Stimulated activated CD4-positive, alpha-beta T cell treated with anti-CD3 and anti-CD28 coated beads, Interleukin-15, amount 100 ng/mL, for 1 hour (primary cell): ENCODE measurements at places on chromosomes 6 and 20.

DNA sequence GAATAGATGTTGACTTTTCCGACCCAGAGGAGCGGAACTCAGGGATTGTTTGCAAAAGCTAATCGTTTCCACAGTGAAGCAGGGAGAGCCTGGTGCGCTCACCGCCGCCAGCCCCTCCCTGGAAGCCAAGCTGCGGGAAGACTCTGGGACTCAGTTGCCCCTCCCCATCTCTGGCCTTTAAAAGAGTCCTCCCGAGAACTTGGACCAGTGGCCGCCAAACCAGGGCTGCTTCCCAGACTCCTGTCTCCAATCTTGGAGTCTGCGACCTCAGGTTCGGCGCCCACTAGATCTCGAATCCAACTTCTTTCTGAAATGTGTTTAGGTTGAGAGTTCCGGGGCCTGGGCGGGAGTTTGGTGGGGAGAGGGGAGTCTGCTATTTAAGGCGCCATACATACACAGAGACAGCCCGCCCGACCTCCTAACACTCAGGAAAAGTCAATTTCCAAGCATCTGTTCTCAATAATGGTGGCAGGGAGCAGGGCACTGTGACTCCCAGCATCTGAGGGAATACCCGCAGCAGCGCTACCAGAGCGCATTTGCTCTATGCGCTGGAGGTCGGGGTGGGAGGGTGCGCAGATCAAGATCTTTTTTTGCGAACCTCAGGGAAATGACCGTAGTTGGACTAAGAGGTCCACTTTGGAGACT, 800 bp upstream of the GRIK2 start:
- DNase-seq, result no peak

- no peak for DNase-seq
Observed at GRCh38 chr6:149334682-149335160, 17.2 kb downstream of the TAB2 start.

GRCh38 chr20:51188941-51189340, 166.0 kb upstream of the KCNG1 start:
- no peak for DNase-seq

- DNase-seq, result no peak
Observed at GRCh38 chr6:12288211-12288618, 1.9 kb upstream of the EDN1 start.
